Naive thymus-derived CD8-positive, alpha-beta T cell (primary cell): ENCODE measurements at places on chromosomes 1 and 21.

DNA sequence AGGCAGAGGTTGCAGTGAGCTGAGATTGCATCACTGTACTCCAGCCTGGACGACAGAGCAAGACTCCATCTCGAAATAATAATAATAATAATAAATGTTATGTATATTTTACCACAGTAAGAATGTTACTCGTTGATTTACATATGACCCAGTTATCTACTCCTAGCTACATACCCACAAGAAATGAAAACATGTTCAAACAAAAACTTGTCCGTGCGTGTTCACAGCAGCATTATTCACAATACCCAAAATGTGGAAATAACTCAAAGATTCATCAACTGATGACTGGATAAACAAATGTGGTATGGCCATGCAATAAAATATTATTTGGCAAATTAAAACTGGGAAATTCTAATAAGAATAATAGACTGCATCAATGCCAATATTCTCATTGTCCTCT is 31.7 kb upstream of the ENSA start:
- no peak for DNase-seq

GRCh38 chr1:24867084-24867870 is 62.8 kb downstream of the RUNX3 start:
- DNase-seq = no peak

DNA sequence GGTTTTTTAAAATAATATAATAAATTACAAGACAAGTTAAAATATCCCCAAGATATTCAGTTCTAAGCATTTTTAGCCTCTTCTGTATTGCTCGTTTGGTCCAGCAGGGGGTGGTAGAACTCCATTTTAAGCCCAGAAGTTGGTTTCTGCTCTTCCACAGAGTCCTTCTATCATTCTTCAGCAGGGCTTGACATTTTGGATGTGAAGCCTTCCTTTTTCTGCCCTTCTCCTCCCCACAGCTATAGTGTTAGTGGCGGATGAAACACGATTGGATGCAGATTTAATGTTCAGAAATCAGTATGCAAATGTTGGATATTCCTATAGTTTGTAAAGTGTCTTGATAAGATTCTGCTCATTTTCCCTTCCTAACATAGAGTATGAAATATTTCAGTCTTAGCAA is 1.4 kb downstream of the NCAM2 start:
- no peak for DNase-seq

DNA sequence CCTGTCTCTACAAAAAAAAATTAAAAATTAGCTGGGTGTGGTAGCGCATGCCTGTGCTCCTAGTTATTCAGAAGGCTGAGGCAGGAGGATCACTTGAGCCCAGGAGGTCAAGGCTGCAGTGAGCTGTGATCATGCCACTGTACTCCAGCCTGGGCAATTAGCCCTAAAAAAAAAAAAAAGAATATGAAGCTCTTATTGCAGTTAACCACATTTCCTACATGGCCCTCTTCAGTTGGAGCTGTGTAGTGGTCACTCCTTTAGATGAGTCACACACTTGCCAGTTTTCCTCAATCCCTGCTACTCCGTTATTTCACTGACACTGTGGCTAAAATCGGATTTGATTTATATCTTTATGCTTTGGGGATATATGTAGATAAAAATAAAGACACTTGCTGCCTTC is 11.8 kb downstream of the NFYC start:
- no peak for DNase-seq

GRCh38 chr1:9166289-9167235 is 37.7 kb upstream of the GPR157 start:
- no peak for DNase-seq

DNA sequence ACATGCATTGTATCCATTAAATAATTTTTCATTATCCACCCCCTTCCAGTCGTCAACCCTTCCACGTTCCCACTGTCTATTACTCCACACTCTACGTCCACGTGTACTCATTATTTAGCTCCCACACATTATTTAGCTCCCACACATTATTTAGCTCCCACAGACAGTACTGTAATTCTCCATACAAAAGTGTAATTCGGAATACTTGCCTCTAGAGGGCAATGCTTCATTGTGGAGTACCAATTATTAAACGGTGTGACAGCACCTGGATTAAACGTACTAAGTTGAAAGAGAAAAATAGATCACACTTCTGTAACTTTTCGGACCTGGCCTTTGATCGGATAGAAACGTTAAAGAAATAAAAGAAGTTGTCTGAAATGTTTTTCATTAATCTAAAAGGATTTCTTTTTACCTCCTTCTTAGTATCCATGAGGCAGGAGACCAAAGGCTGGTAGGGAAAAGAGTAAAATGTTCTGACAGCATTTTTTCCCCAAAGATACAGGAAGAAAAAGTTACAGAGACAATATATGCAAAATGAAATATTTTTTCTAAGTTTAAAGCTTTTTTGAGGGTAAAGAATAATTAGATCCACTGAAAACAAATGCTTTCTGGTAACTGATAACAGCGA is 99.2 kb downstream of the LHX8 start:
- no peak for DNase-seq

- DNase-seq = no peak
Observed at GRCh38 chr1:6107409-6108356, 62.0 kb downstream of the KCNAB2 start.

DNA sequence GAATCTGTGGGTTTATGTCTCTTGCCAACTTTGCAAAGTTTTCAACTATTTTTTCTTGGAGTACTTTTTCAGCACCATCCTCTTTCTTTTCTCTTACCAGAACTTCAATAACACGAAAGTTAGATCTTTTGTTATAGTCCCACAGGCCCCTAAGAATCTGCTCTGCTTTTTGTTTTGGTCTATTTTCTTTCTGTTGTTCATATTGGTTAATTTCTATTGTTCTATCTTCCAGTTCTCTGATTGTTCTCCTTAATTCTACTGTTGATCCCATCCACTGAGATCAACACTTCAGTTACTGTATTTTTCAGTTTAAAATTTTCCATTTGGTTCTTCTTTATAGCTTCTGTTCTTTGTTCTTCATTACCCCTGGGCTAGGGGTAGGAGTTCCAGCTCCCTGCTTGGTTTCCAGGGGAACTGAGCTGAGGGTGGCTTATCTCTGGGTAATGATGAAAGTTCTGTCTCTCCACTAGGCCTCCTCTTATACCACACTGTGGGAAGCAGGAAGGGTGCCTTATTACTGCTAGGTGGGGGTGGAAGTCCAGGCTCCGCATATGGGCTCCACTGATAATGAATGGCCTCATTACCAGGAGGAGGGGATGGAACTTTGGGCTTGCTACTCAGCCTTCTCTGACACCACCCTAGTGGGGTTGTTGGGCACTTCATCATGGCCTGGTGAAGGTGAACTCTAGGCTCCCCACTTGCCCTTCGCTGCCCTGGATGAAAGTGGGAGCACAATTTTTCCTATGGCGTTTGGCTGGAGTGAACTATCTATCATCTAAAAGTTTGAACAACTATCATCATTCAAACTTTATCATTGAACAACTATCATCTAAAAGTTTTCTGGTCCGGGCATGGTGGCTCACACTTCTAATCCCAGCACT is 39.3 kb downstream of the NAV1 start:
- DNase-seq = no peak

DNA sequence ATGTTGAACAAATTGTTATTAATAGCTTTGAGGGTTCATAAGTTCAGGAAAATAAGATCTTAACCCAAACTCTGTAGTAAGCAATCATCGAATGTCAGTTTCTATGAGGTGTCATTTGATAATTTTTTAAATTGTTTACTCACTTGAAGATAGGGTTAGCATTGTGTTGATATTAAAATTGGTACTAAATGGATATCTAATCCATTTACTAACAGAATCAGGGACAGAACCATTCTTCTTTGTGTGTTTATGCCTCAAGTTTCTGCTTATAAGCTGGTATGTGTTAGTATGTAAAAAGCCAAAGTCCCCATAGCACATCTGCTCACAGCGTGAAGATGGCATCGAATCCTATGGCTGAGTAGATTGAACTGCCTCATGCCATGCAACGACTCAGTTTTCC is 13.4 kb downstream of the DDR2 start:
- DNase-seq = no peak
